Hematopoietic multipotent progenitor cell treated with erythropoietin and hydrocortisone succinate and interleukin-3 and kit ligand, for 4 days (in vitro differentiated cells): ENCODE measurements at places on chromosomes 1 and 21.
A peak's percentile ranks its signal among the peaks of the same experiment; 100 is the strongest.

DNA sequence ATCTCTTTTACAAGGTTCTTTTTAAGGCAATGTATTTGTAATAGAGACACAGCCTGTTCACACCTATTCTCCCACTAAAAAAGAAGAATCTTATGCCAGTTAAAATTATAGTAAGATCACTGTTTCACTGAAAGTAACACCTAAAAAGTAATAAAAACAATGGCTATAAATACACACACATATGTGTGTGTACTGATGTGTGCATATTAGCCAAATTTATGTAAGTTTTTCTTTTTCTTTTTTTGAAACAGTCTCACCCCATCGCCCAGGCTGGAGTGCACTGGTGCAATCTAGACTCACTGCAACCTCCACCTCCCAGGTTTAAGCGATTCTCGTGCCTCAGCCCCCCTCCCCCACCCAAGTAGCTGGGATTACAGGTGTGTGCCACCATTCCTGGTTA lies 56.8 kb upstream of the SLC30A10 start:
- DNase-seq, result no peak

DNA sequence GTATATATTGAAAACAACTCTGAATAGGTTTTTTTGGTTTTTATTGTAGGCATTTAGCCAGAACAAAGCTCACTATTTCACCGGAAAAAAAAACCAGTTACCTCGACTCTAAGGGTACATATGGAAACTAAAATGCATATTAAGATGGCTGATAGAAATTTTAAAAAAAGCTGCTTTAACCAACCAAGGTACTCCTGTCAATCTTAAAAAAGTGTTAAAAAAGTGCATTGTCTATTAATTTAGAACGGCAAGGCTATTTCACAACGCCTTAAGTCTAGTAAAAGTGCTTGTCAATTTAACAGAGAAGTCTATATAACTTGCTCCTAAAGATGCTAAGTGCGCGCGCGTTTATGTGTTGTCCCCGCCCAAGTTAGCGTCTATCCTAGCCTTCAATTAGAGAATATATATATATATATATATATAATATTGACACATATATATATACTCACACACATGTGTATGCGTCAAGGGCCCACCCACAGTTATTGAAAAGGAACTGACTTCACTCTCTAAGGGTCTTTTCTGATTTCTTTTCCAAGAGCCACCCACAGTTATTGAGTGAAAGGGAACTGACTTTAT lies 934 bp downstream of the ASPM start:
- peak; percentile 41 for DNase-seq

- DNase-seq, result no peak
Measured at GRCh38 chr1:213689260-213689659, 298.5 kb upstream of the PROX1 start.

GRCh38 chr1:7393136-7393535 lies 378.0 kb upstream of the VAMP3 start:
- no peak for DNase-seq

DNA sequence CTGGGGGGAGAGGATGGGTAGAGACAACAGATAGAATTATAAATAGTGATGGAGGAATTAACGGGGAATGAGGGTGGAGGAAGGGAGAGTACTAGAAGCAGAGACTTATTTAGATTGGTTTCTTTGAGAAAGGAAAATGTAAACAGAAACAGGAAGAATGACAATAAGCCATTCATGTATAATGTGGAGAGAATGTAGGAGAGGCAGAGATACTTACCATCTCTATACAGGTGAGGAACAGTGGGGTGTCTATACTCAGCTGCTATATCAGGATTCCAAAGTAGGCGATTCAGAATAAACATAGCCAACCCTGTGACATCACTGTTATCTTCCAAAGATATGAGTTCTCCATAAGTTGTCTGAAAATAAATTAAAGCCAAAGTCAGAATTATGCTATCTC lies 16.8 kb downstream of the ASPM start:
- no peak for DNase-seq

DNA sequence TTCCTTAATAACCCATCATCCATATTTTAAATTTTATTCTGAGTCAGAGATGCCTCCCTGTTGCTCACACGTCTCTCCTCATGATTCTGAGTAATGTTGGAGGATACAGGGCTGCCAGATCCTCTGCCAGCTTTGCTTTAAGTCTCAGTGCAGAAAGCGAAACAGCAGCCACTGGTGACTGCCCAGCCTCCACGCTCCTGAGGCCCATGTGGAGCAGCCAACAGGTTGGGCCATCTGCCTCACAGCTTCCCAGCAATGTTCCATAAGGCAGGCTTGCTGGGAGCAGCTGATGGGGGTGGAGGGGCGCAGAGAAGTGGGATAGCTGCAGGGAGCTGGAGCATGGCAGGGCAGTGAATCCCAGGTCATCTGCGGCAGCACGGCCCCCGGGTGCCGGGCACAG lies 104.2 kb downstream of the IGSF21 start:
- DNase-seq, result no peak

DNA sequence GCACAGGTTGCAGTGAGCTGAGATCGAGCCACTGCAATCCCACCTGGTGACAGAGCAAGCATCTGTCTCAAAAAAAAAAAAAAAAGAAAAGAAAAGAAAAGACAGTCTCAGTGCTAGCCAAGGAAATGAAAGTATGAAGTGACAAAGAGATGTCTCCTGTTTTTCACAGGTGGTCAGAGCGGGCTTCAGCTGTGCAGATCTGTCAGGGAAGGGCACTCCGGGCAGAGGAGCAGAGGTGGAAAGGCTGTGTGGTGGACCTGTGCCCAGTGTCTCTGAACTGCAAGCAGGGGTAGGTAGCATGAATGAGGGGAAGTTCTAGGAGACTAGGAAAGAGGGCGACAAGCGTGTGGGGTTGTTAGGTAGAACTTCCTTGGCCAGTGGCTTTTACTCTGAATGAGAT lies 67.5 kb downstream of the CD247 start:
- DNase-seq, result no peak

GRCh38 chr1:6580119-6580592 lies 362 bp downstream of the ZBTB48 start:
- DNase-seq, result peak; percentile 79

DNA sequence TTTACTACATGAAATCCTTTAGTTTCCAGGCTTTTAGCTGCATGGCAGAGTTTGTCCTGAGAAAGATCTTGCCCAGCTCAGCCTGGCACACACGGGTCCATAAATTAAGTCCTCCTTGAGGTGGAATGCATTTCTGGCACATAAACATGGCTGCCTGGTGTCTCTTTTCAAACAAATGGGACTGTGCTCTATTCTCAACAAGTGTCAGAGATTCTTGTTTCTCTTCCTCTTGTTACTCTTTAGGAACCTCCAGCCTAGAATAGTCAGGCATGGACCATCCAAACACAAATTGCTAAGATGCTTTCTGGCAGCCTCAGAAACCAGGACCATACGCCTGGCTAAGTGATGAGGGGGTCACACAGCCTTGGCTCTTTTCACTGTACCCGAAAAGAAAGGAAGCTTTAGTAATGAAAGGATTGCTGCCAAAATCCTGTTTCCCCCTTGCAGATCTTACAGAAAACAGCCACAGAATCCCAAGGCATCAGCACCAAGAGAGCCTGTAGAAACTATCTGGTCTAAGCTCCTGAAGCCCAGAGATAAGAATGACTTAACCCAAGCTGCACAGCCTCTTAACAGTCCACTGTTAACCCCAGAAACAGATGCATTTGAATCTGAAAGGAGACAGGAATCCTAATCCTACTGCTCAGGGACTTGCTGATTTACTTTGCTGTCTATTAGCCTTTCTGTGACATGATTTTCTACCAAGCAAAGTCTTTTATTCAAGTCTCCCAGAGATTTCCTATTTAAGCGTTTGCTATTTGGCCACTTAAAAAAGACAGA lies 31.9 kb upstream of the NRDC start:
- peak; percentile 14 for DNase-seq

DNA sequence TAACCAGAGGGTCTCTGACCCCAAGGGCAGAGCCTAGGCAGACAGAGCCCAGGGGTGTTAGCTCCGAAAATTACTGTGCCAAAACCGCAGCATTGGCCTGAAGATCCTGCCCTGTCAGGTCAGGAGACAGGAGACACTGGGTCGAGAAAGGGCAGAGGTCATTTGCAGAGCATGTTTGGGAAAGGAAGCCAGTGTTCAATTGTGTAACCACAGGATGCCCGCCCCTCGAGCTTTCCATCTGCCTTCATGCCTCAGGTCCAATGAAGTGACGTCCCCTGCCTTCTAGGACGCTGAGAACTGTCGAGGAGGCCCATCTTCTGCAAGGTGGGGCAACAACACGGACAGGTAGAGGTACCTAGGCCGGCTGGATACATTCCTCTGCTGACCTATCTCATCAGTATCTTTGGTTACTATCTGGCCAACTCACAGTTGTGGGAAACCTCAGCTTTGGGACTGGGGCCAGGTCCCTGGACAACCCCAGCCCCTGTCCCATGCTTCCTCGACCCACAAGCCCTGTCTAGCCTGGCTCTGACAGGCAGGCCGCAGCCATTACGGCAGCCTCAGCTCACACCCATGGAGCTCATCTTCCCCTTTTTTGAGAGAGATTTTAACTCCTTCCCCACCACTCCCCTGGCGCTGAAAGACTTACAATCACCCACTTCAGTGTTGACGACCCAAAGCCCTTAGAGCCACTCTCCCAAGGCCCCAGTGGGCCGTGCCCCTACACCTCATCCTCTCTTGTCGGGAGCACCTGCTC lies 1.3 kb downstream of the ARL8A start:
- DNase-seq, result peak; percentile 89

- no peak for DNase-seq
Measured at GRCh38 chr1:97010566-97011264, 289.1 kb downstream of the PTBP2 start.

- DNase-seq, result no peak
Measured at GRCh38 chr1:154778275-154778674, 91.8 kb downstream of the KCNN3 start.

GRCh38 chr1:184791550-184791900 lies 36.9 kb upstream of the EDEM3 start:
- DNase-seq, result no peak

- peak; percentile 87 for DNase-seq
Measured at GRCh38 chr1:155166471-155167165, 6.5 kb downstream of the KRTCAP2 start.

GRCh38 chr1:223820971-223821370 lies 24.8 kb downstream of the TP53BP2 start:
- no peak for DNase-seq

DNA sequence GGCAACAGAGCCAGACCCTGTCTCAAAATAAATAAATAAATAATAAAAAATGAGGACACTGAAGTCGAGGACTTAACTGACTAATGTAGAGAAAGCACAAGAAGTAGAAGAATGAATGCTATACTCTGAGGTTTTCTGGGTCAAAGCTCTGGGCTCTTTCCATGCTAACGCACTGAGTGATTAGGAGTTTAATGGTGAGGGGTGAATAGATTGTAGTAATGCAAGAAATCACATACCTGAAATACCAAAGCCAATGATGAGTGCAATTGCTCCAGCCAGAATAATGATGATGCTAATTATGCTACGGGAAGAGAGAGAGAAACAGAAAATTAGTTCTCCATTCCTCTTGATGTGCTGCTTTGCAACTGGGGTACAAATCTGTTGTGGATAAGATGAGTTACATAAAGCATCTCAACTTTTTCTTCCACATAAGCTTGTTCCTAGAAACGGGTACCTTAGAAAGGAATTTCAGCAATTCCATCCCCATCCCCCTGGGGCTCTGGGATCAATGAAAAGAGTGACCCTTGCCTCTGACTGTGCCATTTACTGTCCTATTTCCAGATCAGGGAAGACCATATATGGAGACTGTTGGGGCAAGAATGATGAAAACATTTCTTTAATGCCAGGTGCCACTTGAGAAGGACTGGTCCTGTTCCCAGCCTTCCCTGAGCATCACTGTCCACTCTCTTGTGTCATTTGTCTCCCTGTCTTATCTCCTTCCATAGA lies 40.7 kb downstream of the VTCN1 start:
- DNase-seq, result no peak

GRCh38 chr1:224196813-224197600 lies 14.0 kb downstream of the DEGS1 start:
- DNase-seq, result no peak

DNA sequence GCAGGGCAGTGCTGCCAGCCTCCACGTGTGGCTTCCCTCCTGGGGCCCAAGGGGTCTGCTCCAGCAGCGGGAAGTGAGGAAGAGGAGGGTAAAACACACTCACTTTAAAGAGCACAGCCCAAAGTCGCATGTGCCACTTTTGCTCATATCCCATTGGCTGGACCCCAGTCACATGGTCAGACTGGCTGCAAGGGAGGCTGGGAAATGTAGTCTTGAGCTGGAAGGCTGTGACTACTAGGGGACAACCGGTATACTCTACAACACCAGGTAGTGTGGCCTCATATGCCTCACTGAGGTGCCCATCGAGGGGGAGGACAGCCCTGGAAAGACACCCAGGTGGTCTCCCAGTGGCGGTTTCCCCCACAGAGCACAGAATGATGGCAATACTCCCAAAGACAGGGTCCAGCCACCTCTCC lies 45.2 kb downstream of the CAMK2N1 start:
- DNase-seq, result peak; percentile 63

DNA sequence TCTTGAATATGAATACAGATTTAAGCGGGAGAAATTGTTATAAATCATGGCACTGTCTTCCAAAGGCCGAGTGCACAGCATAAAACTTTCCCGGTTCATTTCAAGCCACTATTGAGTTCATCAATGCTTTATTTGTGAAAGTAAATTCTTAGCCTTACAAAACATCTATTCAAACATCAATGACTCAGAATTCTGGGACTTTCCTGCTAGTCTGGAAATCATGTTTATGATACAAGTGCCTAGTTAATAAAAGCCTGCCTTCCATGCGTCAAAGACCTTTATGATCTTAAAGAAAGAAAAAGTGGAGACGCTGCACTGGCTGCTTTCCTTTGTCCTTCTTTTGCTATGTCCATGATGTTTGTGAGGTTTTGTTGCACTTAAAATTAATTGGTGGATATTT lies 137.7 kb downstream of the SETD4 start:
- DNase-seq, result no peak

- DNase-seq, result peak; percentile 62
Measured at GRCh38 chr1:56061824-56062223, 517.5 kb downstream of the PLPP3 start.

- DNase-seq, result peak; percentile 16
Measured at GRCh38 chr1:53725238-53725689, 13.7 kb downstream of the GLIS1 start.

- peak; percentile 59 for DNase-seq
Measured at GRCh38 chr1:201025571-201026002, 2.1 kb upstream of the KIF21B start.

- no peak for DNase-seq
Measured at GRCh38 chr1:165454091-165454610, 9.2 kb upstream of the RXRG start.

DNA sequence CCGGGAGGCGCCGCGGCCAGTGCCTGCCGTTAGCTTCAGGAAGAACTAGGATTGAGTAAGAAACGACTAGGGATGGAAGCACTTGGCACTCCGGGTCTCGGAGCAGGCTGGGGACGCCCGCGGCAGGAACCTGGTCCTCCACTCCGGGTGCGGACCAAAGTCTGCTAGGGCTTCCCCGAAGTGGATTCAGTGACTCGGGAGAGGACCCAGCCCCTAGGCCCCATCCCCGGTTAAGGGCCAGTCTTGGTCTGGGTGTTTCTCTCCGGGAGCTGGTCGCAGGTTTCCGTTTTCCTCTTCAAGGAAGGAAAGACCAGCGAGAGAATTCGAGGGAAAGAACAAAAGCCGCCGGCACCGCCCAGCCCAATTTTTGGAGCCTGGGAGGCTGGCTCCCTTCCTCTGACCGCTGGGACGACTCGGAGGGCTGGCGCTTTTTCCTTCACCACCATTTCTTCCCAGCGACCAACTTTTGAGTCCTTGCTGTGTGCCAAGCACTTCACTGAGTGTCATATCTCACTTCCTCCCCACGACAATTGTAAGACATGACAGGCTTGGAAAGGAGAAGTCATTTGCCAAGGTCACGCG lies 16.8 kb upstream of the STMN1 start:
- DNase-seq, result peak; percentile 63
